ENCODE measurements at places on chromosomes 16 and 17.
A peak's percentile ranks its signal among the peaks of the same experiment; 100 is the strongest.

GRCh38 chr17:42687707-42688320 is 5.5 kb downstream of the CNTNAP1 start:
- no peak for DNase-seq

DNA sequence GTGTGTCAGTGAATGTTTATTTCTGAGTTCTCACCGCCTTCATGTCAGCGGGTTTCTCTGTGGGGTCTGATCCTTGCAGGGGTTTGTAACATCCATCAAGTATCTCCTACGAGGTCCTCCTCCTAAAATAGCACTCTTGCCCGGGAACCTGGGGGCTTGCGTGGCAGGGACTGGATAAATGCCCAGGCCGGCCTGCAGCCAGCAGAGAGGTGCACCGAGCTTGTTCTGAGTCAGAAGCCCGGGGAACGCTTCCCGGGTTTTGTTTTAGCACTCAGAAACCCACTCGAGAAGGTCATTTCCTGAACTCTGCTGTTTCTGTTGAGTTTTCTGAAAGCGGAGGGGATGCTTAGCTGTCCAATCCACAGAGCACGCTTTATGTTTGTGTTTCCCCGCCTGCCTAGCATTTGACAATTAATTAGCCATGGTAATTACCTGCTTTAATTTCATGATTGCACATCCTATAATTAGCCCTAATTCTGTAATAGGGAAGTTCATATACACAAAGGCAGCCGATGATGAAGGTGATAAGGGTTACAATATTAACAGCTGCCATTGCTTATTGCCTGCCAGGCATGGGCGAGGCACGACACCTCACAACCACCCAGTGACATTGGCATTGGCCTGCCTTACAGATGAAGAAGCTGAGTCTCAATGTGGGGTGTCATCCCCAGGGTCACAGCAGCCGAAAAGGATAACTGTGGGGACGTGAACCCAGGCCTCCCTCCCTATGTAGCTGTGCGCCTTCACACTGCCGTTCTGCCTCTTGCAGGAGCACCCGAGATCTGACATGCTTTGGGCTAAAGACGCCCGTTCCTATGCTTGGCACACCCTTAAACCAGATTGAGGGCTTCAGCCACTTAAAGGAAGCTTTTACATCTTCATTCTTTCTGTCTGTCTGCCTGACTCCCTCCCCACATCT is 333.1 kb downstream of the CPPED1 start:
- DNase-seq, result peak; percentile 10

DNA sequence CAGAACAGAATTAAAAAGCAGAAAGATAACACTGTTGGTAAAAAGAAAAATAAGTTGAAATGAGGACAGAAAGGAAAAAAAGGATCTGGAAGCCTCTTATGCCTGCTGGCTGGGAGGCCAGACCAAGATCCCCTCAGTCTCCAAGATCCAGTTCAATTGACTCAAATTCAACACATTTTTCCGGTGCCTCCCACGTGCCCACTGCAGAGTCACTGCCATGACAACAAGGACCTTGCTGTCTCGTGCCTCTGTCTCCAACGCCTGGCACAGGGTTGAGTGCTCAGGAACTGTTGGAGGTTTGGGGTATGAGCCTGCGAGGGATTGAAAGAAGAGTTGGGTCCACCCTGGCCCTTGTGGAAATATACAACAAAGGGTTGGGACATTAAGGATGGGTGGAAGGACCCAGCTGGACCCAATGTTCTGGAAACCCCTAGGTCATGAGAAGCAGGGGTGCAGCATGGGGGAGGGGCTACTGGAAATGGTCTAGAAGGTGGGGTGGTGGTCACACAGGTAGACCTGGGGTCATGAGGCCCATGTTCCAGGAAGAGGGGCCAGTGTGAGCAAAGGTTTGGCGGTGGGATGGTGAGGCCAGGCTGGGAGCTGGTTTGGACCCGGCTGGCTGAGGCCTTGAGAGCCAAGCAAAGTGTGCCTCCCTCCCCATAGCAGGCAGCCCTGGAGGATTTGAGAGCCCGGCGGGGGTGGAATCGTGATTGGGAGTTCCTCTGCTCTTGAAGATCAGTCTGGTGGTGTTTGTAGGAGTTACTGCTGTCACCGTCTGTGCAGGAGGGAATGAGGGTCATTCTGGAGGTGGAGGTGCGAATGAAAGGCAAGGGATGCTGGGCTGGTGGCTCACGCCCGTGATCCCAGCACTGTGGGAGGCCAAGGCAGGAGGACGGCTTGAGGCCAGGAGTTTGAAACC is 1.3 kb downstream of the IL34 start:
- no peak for DNase-seq

DNA sequence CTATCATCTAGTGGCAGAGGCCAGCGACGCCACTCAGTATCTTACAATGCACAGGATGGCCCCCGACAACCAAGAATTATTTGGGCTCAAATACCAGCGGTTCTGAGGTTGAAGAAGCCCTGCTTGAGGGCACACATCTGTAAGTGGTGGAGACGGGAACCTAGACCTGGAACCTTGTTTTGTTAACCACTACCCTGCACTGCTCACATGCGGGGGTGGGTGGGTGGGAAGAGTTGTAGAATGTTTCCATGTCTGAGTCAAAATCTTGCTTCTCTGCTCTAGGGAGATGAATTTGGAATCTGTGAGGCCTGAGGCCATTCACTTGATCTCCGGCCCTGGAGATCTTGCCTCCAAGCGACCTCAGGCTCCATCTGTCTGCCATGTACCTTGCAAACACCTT is 44.1 kb downstream of the ABCC1 start:
- DNase-seq, result no peak

DNA sequence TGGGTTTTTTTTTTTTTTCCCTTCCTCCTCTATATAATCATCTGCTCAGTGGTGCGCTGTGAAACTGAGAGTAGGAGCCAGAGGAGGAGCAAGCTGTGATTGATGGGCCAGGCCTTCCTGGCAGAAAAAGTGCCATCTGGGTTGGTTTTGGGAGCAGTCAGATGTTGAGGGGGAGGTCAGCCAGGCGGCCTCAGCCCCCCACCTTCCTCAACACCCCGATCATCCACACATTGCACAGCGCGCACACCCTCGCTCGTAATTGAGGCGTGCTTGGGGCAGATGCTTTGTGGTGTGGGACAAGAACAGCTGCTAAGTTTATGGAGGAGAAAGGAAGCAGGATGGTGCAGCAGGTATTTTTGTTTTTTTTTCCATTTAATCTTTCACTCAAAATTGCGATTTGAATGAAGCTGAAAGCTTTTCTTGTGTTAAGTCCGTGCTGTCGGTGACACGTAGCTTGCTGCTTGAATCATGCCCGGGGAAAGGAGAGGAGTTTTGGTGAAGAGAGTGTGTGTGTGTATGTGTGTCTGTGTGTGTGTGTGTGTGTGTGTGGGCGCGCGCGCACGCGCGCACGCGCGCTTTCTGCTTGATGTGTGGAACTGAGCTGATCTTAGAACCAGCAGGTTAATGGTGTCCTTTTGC is 177.4 kb downstream of the RBFOX1 start:
- no peak for DNase-seq

DNA sequence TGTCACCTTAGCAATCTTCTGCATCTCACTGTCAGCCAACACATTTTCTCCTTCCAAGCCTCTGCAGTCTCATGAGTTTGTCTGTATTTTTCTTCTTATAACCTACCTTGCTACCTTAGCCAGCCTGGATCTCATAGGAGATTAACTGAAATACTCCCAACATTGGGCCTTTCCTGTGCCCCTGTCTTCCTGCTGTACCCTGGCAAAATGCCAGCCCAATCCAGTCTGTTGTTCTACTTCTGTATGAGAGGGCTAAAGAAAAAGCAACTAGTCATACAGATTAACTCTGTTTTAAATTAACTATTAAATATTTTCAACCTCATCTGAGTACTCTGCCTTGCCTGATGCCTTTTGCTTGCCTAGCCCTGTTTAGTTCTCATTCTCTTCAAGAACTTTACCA is 18.4 kb downstream of the GOSR1 start:
- no peak for DNase-seq

All from hypothalamus (tissue), 51 donors.